ENCODE measurements at places on chromosomes 2 and 18.

DNA sequence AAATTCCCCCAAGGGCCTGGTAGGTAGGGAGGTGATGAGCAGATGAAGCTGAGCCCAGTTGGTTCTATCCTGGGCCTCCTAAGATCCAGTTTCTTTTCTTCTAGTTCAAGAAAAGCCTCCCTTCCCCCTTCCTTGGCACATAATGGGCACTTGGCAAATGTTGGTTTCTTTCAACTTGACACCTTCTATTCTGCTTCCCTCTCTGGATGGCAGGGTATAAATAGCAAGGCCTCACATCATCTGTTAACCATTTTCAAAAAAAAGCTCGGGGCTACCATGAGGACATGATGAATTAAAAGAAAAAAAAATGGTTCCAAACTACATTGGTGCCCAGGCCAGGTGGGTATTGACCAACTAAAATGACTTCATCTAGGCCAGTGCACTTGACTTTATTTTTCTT is 29.9 kb downstream of the CTAGE1 start:
- DNase-seq = peak; percentile 4

- no peak for DNase-seq
Measured at GRCh38 chr2:60033325-60033724, 520.1 kb downstream of the BCL11A start.

DNA sequence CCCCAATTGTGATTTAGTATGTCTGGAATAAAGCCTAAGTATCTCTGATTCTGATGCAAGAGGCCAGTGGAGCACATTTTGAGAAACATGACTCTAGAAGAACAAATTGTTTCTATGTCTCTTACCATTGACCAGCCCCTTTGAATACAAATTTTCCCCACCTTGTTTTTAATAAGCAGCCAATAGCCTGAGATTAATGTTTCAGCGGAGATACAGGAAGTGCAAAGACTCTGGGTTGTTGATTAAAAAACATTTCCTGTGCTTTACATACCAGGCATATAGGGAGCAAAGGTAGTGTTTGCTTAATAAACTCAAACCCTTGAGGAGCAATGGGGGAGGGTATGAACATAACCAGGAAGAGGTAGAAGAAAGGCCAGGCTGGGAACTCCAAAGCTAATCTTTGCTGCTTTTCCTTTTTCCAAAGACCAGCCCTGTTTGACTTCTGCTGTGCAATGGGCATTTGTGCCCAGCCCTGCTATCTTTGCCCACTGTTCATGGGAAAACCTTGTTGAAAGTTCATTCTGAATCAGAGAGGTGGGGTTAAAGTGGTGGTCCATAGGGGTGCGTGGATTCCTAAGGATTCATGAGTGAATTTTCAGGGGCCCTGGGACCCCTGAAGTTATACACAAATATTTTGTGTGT is 29.3 kb downstream of the UPP2 start:
- no peak for DNase-seq

- DNase-seq = no peak
Measured at GRCh38 chr18:22683786-22684185, 249.3 kb upstream of the RBBP8 start.

DNA sequence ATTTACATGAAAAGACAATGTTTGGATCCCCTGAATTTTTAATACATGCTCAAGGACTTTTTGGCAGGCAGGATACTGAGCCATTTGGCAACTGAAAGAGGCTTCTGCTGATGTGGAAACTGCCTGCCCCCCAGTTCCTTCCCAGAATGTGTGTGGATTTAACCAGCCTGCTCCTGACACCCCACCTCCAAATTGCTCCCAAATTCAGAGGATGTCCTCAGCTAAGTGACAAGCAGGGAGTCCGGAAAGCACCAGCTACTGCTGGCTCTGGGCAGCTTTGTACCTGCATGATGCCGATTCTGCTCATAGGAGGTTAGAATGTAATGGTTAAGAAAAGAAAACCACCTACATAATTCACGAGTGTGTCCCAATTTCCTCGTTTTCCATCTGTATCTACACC is 197.5 kb downstream of the CDH20 start:
- DNase-seq = no peak

DNA sequence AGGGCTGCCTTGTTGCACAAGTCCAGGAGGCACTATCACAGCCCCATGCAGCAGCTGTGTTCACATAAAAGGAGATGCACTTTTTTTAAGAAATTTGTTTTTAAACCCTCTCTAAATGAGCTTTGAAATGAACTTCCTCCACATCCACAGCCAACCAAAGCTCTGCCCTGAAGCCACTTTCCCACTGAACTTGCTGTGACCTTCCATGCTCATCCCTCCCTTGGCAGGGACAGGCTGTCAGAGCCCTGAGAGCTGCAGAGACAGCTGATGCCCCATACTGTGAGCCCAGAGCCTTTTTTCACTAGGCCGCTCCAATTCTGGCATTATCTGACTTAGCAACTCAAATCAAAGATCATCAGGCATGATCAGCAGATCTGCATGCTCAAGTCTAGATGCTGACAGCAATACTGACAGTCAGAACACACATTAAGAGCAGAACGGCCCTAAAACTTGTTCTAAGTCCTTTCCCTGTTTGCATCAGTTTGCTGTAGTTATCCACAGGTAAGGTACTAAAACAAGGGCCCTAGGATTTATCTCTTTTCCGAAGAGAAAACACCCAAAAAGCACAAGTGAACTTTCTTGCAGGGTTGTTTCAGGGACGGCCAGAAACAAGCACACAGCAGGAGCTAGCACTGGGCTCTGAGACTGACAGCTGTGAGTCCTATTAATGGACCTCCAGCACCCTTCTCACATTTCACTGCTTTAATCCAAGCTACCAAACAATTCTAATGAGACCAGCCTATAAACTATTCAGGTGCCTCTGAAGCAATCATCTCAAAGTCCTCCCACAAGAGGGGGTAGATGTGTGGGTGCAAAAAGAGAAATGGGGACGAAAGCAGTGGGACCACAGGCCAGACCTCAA is 34.9 kb downstream of the RNU4ATAC start:
- peak; percentile 94 for DNase-seq

DNA sequence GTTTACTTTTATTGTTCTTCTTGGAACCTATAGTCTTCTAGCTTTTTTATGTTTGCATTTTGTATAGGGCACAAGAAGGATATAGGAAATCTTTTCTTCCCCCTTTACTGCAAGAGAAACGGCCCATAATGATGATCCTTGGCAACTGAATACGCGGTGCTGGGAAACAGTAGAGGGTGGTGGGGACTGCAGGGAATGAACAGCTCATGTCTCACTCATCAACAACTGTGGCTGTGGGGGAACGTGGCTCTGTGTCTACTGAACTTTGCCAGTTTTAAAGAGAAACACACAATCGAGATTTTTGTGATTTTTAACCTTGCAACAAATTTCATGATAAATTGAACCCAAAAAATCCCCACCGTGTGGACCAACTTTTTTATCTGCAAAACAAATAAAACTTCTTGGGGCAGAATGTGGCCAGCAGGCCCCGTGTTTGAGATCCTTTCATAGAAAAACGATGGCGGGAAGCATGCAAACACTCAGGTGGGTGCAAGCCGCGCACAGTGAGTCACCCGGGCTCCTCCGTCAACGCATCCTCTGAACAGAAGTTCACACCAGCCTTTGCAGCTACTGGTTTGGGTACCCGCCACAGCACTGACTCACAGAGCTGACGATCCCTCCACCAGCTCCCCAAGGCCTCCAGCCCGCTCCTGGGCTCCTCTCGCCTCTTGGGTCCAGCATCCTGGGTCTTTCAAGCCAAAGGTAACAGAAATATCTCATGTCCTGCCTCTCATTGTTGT is 149.3 kb downstream of the COL6A3 start:
- no peak for DNase-seq

DNA sequence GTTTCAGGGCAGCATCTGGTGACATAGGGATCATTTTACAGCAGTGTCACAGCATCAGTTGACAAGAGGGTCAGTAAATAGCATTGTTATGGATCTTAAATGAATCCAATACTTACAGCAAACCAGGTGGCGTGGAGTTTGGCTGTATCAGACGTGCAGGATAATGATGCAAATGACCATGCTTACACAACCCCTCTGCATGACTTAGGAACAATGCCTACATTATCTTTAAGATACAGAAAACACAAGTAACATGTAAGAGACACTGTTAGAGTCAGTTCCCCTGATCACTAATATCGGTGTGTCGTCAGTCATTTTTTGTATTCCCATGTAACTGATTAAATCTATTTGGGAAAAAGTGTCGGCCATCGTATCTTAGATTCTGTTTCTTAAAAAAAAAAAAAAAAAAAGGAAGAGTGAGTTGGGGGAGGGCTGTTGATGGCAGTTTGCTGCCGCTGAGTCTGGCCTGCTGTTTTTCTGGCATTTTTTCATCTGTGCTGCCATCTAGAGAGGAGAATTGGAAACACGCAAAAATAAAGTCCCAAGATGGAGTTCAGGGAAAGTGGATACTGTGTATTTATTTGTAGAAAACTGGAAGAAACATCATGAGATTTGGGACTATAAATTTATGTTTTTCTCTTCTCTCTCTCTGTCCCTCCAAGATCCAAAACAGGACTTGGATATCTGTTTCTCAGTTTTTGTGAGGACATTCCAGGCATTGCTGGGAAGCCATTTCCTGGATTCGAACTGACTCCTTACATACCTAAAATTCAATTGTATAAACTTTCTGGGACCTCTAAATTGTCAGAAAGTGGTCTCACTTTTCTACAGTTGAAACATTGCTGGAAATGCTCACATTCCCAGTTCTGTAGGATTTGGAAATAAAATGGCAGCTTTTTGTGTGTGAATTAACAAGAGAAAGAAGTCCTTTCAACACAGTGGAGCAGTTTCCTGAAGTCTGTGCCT is 60.3 kb upstream of the AGPS start:
- DNase-seq = peak; percentile 92

DNA sequence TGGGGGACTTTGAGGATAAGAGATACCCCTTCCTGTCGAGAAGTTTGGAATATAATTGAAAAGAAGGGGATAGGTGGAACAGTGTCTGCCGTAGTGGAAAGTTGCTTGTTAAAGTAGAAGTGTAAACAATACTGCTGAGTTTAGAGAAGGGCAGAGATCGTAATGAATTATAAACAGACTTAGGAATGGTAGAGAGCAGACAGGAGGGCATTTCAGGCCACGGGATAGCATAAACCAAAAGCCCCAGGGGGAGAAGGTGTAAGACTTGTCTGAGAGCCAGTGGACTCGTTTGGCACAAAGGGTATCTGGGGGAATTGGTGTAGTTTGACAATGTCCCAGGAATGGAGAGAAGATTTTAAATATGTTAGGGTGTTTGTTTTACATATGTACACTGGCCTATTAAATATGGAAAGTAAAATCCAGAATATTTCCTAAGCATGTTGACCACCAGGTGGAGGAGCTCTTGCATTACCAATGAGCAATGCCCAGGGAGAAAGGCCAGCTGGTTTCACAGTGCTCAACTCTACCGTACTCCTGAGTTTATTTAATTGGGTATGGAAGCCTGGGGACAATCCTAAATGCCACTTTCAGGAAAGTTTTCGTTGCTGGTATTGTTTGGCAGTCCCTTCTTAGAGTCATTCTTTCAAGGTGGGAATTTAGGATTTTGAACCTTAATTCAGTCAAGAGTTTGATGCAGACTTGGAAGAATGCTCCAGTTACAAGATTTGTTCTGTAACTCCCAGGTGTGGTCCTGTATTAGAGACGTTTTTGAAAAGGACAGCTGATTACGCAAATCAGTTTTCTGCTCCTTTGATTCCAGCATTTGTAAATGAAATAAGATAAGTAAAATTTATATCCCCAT is 7.5 kb downstream of the COPS8 start:
- DNase-seq = peak; percentile 83

- peak; percentile 89 for DNase-seq
Measured at GRCh38 chr2:199739413-199740110, 111.4 kb downstream of the FTCDNL1 start.

DNA sequence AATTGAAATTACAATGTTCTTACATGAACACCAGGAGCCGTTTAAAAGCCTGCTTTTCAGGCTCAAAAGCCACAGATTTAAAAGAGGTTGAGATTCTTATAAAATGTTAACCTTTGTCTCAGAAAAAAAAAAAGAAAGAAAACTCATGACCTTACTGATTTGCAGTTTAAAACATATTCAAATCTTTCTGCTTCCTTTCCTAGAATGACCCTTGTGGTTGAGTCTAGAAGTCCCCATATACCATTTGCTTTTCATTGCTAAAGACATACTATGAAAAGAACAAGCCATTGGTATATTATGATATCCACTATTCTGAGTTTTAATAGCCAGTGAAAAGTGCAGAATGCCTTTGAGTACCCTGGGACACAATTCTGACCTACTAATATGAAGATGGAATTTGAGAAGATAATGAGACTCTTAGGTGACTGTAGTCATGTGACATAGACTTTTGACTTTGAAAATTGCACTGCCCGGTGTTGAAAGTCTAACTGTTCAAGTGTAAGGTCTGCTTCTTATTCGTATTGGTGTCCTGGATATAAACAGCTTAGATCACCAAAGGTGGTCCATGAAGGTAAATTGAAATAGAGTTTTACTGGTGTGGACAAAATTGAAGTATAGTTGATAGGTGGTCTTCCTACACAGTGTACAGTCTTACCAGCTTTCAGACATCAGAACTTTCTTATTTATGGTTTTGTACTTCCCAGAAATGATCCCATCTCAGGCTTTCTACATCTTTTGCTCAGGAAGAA is 117.0 kb downstream of the DOCK10 start:
- DNase-seq = no peak

GRCh38 chr2:206198677-206199076 is 39.0 kb downstream of the EEF1B2 start:
- DNase-seq = peak; percentile 17

DNA sequence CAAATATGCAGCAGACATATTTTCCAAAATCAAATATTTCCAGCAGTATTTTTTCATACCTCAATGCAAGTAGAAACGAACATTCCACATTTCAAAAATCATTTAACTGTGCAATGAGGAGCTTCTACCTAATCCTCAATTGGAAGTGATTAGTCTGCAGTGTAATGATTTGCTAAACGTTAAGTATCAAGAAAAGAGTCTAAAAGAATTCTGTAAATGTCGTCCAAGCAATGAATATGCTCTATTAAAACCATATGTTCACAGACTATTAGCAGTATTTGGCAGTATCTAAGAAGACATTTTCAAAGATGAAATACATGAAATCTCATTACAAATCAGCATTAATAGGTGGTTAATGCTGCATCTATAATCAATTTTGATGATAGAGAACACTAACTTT is 15.9 kb downstream of the DYM start:
- DNase-seq = no peak

DNA sequence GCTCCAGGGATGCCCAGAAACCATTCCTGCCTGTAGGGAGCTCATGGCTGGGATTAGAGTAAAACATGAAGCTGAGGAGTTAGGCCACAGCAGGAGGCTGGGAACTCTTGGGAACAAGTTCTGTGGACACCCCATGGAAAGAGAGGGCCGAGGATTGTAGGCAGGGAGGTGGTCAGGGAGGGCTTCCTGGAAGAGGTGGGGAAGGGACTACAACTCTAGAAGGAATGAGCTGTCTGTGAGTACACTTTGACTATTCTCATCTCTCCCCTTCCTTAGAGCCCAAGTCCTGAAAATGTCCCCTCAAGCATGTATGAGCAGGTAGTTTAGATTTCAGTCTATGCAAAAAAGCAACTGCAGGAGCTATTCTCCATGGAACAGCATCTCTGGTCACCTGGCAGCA is 139.9 kb upstream of the GLI2 start:
- DNase-seq = no peak

DNA sequence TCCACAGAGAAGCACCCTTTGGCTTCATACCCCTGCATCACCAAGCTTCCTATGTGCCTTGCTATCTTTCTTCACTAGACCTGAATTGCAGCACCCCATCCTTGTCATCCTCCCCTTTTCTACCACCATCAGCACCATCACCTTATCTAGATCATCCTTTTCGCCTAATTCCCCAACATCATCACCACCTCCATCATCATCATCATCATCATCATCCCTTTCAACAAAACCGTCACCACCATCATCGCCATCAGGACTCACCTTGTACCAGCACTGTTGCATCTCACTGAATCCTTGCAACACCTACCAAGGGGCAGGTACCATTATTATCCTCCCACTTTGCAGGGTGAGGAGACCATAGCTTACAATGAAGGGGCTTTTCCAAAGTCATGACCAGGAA is 10.8 kb upstream of the ECEL1 start:
- DNase-seq = no peak
